ENCODE measurements at places on chromosomes 4 and X.

DNA sequence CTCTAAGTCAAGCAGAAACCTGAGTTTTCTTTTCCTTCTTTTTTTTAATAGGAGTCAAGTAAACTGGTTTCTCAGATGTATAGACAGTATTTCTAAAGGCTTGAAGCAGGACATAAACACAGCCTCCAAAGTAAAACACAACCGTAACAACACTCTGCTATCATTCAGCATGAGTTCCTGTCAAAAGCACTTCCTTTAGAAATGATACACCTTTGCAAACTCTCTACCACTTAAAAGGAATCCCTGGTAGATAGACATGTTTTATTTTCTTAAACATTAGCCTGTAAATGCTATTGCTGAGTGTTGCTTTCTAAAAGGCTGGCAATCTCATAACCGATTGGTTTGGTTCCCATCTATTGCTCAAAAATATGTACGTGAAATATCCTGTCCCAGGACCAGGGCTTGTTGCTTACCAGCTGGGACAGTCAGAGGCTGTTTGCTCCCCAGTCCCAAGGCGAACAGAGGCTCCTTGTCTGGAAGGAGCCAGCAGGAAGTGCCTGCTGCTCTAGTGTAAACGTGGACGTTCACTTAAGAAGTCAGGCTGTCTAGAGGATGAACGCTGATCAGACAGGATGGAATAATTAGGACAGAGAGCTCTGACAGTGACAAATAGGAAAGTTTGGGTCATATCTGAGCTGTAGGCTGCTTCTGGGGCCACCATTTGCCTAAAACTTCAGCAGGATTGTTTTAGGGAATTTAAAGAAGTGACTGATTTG is 173.9 kb upstream of the KLF3 start:
- no peak for DNase-seq

- no peak for DNase-seq
Observed at GRCh38 chrX:41604766-41605543, 83.8 kb upstream of the GPR34 start.

GRCh38 chrX:112786076-112786475 is 54.6 kb downstream of the AMOT start:
- no peak for DNase-seq

- no peak for DNase-seq
Observed at GRCh38 chr4:155735496-155735895, 23.3 kb upstream of the GUCY1B1 start.

- DNase-seq, result no peak
Observed at GRCh38 chrX:122835886-122836285, 348.2 kb upstream of the GRIA3 start.

GRCh38 chr4:35684755-35685154 is 559.6 kb downstream of the ARAP2 start:
- DNase-seq, result no peak

DNA sequence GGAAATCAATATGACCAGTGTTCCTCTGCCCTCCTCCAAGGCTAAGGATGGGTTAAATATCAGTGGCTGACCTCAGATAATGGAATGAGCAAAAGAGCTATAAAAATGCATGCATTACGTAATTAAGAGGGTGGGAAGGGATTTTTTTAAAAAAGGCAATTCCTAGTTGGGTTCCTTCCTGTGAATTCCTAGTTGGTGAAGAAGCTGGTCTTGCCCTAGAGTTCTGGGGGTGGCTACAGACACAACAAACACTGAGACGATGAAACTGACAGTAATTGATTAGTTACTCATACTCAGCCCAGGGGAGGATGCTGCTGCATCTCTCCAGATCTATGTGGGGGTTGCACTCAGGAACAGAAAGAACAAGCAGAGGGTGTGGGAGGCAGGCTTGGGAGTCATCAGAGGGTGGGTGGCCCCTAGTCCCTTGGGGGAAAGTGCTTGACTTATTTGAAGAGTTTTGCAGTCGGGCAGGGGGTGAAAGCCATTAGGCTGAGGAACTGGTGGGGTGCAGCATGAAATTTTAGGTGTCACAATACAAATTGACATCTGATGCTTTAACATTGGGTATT is 662.0 kb upstream of the FRG1 start:
- no peak for DNase-seq

DNA sequence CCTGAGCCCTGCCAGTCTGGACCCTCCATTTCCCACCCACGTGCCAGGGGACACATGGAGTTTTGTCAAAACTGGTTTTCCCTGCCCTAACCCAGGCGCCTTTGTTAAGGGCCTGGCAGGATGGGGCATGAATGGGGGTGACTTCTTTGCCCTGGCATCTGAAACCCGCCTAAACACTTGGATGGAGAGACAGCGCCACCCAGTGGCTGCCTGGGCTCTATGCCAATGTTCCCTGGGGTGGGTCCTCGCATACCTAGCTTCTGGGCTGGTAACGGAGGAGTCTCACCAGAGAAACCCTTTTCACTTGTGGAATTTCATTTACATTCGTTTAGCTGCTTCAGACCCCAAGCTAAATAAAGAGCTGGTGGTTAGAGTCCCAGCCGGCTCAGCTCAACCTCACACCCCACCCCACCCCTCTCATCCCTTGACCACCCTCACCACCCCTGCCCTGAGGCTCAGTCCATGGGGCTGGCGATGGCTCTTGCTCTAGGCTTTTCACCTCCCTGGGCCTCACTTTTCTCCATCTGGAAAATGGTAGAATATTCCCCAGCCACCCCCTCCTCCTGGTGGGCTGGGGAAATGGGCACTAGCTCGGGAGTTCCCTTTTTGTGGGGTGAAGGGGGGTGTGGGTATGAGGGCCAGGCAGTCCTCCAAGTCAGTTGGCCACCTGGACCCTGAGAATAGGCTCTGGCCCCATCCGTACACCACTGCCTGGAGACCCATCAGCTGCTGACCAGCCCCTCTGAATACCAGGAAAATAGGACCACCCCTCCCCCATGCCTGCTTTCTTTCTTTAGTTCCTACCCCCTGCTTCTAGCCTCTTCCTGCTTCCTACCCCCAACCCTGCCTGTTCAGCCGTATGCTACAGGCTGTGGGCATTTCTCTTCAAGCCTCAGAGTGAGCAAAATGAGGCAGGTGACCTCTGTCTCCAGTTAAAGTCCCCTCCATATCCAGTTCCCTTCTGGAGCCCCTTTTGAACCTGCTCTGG is 57.1 kb upstream of the PJA1 start:
- no peak for DNase-seq

DNA sequence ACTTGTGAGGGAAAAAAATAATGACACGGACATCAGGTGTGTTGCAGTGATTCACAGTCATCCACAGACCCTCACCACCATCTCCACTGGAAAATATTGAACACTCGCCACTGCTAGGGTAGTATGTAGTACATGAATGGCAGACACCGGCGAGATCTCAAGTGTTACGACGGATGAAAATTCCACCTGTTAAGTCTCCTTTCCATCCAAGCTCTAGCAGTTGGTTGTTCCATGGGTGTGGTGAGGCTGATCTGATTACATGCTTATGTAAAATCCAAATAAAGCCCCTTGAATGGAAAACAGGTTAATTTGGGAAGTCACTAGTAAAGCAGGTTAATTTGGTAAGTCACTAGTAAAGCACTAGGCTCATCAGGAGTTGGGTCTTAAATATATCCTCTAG is 1.1 kb upstream of the ARMCX4 start:
- no peak for DNase-seq

- DNase-seq, result no peak
Observed at GRCh38 chr4:175767150-175767549, 44.9 kb downstream of the GPM6A start.

GRCh38 chrX:43016021-43016420 is 238.1 kb upstream of the PPP1R2C start:
- DNase-seq, result no peak

- DNase-seq, result no peak
Observed at GRCh38 chrX:83186632-83187031, 321.5 kb upstream of the POU3F4 start.

GRCh38 chr4:43763029-43763610 is 685.5 kb downstream of the KCTD8 start:
- no peak for DNase-seq

DNA sequence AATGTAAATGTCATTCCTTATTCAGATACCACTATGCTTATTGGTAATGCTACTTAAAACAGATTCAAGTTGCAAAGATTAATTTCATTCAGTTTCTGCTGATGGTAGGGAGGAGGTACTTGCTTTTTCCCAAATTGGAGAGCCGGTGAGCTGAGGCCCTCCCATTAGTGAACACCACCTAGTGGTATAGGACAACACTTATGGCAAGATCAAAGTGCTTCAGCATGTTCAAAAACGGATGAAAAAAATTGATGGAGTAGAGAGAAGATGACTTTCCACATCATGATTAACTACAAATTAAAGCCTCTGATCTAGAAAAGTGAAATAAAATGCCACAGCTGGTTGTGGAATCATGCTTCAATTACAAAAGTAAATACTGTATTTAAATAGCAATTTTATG is 112.9 kb downstream of the MBNL3 start:
- no peak for DNase-seq

- no peak for DNase-seq
Observed at GRCh38 chr4:42806303-42806835, 86.1 kb upstream of the GRXCR1 start.

GRCh38 chrX:470686-471085 is 84.0 kb upstream of the PPP2R3B start:
- no peak for DNase-seq

DNA sequence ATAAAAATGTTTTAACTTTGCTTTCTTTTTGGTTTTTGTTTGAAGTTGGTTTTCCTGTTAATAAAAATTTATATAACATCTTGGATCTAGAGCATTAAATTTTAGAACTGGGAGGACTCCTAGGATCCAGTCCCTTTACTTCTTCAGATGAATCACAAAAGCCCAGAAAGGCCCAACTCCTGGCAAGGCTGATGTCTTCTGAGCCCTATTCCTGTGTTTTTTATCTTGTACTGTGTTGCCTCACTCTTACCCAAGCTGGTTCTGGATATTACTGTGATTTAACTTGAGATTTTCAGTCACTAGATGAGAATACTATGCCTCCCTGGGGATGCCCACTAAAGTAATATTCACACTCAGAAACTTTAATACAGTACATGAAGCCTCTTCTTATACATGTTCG is 127.1 kb upstream of the GALNT7 start:
- DNase-seq, result no peak

DNA sequence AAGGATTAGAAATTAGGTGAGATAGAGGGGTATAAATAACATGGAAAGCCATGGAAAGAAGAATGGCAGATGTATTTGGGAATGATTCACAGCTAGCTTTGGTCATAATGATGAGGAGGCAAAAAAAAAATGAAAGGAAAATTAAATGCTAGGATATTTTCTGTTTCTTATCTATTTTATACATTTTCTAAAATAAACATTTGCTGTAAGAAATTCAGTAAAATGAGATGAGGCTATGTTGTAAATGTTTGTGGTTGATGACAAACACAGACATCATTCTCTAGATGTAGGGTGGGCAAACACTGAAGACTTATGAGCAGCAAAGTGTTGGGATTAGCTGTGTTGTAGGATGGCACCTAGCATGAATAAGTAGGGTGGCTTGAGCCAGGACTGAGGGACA is 407.1 kb downstream of the IL15 start:
- DNase-seq, result no peak
